ENCODE measurements at places on chromosomes 6 and 20.

GRCh38 chr6:16787128-16787682, 25.9 kb upstream of the ATXN1 start:
- DNase-seq = no peak

- DNase-seq = no peak
Measured at GRCh38 chr6:46526607-46527006, 35.4 kb upstream of the RCAN2 start.

- no peak for DNase-seq
Measured at GRCh38 chr6:157238346-157238745, 85.0 kb downstream of the TMEM242 start.

DNA sequence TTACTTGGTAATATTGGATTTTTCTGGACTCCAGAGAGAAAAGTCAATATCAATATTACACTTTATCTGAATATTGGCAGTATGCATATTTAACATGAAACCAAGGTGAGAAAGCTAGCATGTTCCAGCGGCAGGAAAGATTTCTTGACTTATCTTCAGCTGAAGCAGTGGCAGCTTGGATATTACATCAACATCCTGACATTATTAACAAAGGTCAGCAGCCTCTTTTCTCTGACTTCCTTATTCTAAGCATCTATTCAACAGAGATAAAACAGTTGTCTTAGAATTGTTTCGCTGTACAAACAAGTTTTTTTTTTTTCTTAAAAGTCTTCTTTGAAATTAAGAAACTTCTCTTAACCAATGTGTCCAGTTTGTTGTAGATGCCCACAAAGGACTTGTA, 11.8 kb downstream of the DCBLD1 start:
- no peak for DNase-seq

GRCh38 chr20:58173930-58174707, 54.3 kb downstream of the ANKRD60 start:
- no peak for DNase-seq
